ENCODE measurements at places on chromosomes 3 and 15.

DNA sequence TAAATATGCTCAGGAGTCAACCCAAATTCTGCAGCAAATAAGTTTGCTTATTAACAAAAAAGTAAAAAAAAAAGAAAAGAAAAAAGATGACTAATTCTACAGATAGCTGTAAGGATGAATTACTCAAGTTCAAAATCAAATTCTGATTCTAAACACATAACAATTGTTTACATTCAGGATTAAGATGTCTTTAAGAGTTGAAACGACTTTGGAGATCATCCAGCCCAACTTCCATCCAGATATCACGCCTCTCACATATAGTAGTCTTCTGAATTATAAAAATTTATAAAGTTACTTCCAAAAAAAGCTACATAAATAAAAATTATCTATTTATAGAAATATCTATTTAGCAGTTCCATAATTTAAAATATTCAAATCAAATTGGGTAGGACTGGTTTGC, 39.8 kb downstream of the GYG1 start:
- DNase-seq = no peak

DNA sequence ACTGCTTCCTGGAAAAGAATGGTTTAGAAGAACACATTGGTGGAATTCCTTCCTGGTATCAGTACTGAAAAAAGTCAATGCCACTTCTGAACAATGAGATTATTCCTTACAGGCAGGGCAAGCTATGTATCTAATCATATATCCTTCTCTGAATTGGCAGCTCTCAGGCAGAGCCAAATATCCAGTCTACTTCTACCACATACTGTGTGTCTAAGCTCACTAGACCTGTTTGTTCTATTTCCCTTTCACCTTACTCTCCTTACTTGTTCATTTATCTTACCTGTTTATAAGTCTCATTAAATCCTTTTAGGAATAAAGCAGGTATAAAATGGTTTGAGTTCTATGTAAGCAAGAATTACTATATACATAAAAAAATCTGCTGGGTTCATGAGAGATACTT, 8.3 kb downstream of the SETMAR start:
- DNase-seq = no peak

DNA sequence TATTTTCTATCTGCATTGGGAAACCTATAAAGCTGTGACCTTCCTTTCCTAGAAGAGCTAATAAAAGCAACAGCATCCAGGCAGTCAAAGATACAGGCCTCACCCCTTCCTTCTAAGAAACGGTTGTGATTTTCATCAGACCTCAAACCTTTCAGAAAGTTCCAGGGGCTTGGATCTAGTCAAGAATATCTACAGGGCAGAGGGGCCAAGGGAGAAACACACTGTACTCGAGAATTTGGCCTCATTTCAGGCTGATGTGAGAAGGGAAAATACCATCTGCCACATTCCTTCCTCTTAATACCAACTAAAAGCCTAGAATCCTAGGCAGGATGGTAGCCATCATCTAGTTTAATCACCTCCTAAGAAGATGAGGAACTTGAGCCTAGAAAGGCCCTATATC, 24.5 kb upstream of the BCL6 start:
- no peak for DNase-seq

GRCh38 chr3:144638009-144638408, 666.4 kb downstream of the DIPK2A start:
- no peak for DNase-seq

GRCh38 chr3:183631715-183632114, 3.7 kb upstream of the KLHL24 start:
- DNase-seq = no peak

- no peak for DNase-seq
Measured at GRCh38 chr15:68373028-68373427, 58.9 kb downstream of the ITGA11 start.

- no peak for DNase-seq
Measured at GRCh38 chr3:194250098-194251002, 100.8 kb downstream of the CPN2 start.

- DNase-seq = no peak
Measured at GRCh38 chr3:10546820-10547263, 41.5 kb upstream of the ATP2B2 start.

DNA sequence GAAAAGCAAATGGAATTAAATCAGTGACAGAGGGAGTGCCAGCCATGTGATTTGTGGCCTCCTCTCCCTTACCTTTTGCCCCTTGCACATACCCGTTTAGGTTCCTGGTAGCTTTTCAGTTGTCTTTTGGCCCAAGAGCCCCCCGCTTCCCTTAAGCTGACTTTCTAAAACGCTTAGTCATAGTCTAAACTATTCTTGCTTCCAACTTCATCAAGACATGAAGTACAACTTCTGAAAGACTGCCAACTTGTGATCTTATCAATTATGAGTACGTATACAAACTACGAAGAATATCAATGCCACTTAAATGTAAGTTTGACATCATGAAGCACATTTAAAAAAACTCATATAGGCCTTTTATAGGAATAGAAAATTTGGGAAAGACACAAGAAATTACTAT, 61.9 kb downstream of the EIF3J start:
- no peak for DNase-seq

GRCh38 chr3:114558271-114558670, 264.4 kb downstream of the TIGIT start:
- DNase-seq = no peak

- DNase-seq = no peak
Measured at GRCh38 chr3:111610189-111610588, 15.0 kb upstream of the ZBED2 start.

GRCh38 chr3:70871909-70872656, 559.6 kb upstream of the MDFIC2 start:
- DNase-seq = no peak

GRCh38 chr15:57320631-57321220, 55.6 kb upstream of the CGNL1 start:
- no peak for DNase-seq

- peak; percentile 57 for DNase-seq
Measured at GRCh38 chr15:38690719-38691332, 126.2 kb upstream of the RASGRP1 start.

- DNase-seq = no peak
Measured at GRCh38 chr3:72385167-72385566, 463.1 kb downstream of the SHQ1 start.

- no peak for DNase-seq
Measured at GRCh38 chr3:195021692-195022091, 249.3 kb downstream of the XXYLT1 start.

DNA sequence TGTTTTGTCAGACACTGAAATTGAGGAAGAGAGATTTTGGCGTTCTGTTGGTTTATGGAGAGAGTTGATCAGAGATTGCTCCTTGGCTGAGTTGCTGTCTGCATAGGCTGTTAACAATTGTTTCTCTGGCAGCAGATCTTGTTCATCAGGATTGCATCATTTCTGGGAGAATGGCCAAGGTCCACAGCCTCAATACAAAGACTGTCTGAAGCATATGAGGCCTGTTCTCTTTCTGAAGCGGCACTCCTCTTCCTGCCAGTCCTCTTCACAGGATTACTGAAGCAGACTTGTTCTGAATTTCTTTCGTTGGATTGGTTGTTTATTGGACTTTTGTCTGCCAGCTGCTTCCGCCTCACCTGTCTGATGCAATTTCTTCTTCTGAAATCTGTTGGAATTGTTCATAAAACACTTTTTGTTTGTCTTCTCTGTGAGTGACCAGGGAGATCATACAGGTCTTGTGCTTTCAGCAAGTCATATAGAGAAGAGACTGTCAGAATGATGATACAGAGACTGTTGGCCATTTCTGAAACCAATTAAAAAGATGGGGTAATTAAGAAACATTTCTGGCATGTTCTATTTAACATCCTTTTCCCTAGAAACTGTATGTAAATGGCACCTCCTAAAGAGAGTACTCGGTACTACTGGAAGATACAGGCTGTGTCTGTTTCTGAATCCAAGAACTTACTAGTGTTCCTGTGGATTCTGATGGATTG, 25.5 kb downstream of the SETD5 start:
- no peak for DNase-seq

DNA sequence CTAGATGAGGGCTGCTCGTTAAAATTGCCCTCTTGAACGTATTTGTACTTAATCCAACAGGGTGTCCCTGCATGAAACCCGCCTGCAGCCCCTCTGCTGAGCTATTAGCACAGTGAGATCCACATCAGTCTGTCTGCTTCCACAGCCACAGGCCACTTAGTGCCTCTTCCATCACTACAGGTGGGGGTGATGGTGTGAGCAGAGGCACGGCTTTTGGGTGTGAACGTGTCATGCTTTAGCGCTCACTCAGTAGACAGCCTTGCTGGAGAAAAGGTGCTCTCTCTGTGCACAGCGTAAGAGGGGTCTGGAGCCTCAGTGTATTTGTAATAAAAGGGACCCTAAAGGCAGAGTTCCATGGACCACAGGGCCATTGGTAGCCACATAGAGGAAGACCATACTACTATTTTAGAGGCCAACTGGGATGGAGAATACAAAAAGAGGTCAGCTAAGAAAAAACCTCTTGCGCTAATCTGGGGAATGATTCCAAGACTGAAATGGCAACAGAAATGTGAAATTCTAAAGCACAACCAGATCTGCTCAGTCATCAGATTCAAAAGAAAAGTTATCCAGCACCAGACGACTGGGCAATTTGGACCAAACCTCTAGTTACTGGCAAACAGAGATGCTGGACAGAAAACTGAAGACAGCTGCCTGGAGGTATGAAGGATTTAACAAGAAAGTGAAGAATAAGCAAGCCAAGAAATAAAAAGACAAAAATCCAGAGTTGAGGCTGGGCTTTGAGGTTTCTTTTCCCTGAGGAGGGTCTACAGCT, 120.2 kb downstream of the ATP10A start:
- DNase-seq = no peak

DNA sequence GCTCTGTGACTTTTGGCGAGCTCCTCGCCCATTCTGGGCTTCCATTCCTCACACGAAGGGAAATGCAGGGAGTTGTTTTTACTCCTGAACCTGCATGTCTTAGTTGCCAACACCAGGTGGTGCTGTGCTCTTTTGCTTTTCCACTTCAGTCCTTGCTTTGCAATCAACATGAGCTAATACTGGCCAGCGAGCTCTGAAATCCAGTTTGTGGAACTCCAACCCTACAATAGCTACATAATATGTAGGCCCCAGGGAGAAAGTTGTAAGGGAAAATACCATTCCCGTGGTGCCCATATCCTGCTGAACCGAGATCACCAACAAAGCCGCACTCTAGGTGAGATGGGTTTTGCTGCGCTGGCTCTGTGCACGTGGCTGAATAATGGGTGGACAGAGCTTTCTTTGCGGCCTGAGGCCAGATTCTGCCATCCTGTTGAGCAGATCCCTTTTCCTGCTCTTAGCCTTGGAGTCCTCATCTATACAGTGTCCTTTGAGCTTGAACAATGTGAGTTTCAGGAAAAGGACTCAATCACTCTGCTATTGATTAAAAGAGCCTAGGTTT, 25.0 kb downstream of the LSM3 start:
- no peak for DNase-seq

GRCh38 chr3:51802106-51802703, 23.2 kb upstream of the IQCF6 start:
- no peak for DNase-seq

DNA sequence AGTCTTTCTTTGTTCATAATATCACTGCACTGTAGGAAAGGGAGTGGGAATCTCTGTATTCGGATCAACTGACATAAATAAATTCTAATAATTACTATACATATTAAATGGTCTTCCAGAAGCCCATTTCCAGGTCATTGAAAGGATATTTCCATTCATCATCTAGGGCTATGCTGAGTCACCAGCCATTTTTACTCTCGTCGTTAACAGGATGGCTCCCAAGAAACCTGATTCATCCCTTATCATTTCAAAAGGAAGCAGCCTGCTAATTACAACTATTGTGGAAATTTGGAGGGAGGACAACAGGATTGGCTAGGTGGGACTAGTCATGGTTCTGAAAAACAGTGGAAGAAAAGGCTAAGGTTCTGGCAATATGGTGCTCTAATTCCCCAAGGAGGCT, 13.6 kb downstream of the GMNC start:
- DNase-seq = no peak

DNA sequence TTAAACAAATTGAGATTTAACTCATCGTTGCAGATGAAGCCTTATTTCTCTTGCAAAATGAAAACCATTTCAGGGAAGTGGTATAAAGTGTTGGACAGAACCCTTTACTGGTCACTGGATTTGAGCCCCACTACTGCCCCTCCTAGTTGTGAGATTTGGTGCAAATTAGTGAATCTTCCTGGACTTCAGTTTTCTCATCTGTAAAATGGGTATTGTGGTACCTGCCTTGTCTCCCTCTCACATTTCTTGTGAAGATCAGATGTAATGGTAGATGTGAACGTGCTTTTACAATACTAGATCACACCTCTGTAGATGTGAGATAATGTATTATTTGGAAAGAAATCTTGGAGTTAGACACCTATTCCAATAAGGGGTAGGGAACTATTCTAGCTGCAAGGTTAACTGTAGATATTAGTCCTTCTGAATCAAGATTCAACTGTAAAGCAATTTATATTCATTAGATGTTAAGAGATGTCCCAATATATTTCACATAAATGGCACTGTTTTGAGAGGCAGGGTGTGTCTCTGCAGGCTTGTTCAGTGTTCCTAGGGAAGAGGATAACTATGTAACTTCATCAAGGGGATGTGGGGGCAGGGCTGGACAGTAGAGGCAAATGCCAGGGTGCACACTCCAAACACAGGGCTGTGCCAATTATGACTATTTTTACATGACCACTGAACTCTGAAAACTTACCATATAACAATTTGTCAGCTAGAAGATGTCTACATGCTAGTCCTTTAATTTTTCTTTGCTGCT, 112.4 kb upstream of the PFN2 start:
- no peak for DNase-seq

- DNase-seq = no peak
Measured at GRCh38 chr3:158809642-158810041, 7.8 kb downstream of the MFSD1 start.

DNA sequence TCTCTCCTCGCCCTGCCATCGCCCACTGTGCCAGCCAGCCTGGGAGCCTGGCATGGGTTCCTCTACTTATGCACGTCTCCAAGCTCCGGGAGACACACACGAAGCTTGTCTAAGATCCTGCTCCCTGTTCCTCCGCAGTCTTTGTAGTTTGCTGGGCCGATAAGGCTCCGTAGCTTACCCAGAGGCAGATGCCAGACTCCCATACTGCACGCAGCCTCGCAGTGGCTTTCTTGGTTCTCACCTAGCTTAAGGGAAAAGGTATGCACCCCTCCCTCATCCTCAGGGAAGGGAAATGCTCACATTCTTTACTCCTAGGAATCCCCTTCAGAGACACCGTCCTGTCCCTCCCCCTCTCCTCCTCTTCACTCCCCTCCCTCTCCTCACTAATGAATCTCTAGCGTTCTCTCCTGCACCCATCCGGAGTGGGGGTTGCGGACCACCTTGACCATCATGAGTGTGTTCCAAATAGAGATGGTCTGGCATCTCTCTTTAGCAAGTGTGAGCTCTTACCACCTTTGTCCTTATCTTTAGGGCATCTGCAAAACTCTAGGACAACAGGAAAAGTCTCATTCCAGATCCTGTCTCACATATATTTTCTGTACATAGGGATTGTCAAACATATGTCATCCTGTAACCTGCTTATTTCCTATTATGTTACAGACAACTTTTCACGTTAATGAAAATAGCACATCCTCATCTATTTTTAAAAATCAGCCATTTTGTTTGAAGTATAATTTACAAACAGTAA, 56.5 kb downstream of the TMEM266 start:
- DNase-seq = no peak

GRCh38 chr3:58116161-58116955, 94.4 kb downstream of the DNASE1L3 start:
- DNase-seq = peak; percentile 26
